Caudate nucleus (tissue), 63 donors: ENCODE measurements at places on chromosomes 12 and 14.

- DNase-seq, result no peak
Observed at GRCh38 chr12:100896192-100896591, 101.6 kb downstream of the ANO4 start.

DNA sequence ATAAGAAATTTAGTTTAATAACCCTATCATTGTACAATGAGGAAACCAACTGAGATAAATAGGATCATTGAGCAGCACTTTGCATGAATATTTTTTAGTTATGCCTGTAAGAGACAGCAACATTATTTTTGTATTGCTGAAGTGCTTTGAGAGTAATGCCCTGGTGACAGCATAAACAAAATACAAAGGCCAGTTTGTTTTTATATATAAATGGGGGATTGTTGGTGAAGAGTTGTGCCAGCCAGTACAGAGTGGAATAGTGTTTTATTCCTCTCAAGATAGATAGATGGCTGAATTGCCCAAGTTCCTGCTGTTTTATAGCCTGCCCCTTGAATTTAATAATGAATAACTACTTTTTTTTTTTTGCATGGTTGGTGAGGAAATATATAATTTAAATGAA is 101.8 kb downstream of the CNTN1 start:
- DNase-seq, result no peak

DNA sequence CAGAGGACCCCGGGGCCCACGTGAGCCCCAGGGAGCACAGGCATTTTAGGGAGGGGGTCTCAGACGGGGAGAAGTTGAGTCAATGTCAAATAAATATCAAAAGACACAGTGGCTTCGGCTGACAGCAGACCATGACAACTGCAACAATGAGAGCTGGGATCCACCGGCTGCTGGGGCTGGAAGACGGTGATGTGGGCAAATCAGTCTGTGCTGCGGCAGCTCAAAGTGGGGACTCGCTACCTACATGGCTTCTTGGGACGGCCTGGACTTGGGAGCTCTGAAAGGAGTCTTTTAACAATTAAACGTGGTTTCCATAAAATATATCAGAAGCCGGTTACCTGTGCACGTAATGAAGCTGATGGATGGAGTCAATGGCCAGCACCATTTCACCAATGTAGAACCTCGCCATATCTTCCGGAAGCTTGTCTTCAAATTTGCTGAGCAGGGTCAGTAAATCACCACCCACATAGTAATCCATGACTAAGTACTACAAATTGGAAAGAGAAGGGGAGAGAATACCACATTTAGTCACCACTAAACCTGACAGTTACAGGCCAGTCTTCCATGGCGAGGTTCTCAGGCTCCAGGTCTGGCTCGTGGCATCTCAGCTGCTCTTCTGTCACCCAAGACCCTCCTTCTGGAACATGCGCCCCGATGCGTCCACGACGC is 58.0 kb downstream of the CDC42BPB start:
- no peak for DNase-seq

DNA sequence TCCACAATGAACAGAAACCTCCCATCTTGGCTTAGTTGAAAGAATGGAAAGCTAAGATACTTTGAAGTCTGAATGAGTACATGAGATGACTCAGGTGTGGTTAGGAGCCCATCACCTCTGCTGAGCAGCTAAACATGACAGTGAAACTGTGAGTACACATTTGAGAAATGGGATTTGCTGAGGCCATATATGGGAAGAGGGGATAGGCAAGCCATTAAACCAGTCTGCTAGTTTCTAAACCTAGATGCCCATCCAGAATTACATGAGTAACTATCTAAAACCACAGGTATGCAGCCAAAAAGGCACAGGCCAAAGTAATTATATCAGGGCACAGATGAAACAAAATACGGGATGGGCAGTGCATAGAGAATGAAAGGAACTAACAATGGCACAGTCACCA is 41.2 kb downstream of the NKX2-1 start:
- DNase-seq, result no peak

GRCh38 chr12:42486407-42486806 is 103.1 kb downstream of the PRICKLE1 start:
- DNase-seq, result no peak

GRCh38 chr14:94116701-94117100 is 6.2 kb downstream of the IFI27 start:
- no peak for DNase-seq

GRCh38 chr14:76136476-76137110 is 15.1 kb upstream of the GPATCH2L start:
- DNase-seq, result no peak

GRCh38 chr14:61132894-61133293 is 148.2 kb downstream of the TMEM30B start:
- DNase-seq, result no peak

DNA sequence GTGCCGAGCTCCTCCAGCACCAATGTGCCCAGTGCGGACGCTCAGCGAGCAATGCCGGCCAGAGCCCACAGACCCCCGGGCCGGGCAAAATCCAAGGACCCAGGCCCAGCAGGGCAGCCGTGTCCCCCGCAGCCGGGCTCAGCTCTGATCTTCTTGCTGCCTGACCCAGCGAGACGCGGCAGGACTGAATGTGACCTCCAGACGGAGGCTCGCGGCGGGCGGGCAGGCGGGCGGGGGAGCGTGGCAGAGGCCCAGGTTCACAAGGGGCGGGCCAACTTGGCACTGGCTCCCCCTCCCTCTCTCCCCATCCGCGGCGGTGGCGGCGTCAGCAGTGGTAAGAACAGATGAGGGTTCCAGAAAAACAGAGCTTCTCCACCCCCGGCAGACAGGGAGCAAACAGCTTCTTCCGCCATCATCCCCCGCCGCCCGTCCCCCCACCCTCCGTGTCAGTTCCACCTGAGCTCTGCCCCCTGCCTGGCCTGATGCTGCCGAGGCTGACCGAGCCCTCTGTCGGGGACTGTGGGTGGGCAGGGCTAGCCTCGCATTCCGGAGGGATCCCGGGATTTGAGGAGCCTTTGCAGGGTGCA is 94.3 kb downstream of the RFLNA start:
- DNase-seq, result peak; percentile 31

DNA sequence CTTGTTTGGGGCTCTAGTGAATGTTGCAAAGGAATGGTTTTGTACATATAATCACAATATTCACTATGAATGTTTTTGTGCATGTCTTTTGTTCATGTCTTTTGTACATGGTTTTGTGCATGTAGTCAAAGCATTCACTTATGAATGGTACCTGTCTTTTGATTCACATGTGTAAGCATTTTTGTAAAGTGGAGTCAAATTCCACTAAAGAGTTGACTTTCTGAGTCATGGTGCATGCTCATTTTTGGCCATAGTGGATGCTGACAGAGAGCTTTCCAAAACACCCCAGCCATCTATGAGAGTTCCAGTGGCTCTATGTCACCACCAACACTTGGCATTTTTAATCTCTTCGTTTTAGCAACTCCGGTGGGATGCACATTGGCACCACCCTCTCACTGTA is 1185.9 kb upstream of the TMEM132C start:
- no peak for DNase-seq

- DNase-seq, result no peak
Observed at GRCh38 chr12:43352001-43352400, 200.0 kb downstream of the ADAMTS20 start.

- DNase-seq, result no peak
Observed at GRCh38 chr12:63889721-63890509, 45.4 kb downstream of the SRGAP1 start.

DNA sequence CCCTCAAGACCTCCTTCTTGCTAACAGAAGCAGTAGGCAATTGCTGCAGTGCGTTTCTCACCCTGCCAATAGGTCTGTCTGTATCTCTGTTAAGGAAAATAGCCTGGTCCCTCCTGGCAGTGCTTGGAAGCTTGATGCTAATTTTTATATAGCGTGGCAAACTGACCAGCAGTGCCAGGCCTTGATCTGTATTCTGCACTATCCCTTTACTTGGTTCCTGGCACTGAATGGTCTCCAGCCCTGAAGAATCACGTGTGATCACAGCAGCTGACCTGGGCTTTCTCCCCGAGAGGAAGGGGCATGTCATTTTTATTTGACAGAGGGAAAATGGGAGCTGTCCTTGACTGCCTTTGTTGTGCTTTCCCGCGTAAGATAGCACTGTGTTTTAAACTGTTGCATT is 48.7 kb upstream of the TRAF3 start:
- DNase-seq, result no peak

DNA sequence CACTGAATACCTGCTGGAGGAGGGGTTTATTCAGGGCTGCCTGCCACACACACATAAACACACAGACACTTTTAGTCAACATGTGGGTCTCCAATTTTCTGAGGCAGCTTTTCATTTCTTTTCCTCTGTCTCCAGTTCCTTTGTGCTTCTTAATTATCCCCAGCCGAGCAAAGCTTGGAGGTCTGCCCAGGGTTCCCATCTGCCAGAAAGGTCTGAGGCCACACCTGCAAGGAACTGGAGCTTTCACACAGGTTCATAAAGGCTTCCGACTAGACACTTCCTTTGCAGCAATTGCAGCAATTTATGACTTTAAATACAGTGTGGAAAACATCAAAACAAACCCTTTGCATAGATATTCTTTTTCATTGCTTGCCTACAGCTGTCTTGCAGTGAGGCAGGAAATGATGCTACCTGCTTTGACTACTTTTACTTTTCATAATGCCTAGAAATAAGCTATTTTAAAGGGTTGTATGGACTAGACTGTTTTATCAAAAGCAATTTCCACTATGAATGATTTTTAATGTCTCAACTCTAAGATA is 1318.9 kb downstream of the AACS start:
- DNase-seq, result no peak

- DNase-seq, result no peak
Observed at GRCh38 chr14:94089479-94089878, 8.4 kb downstream of the IFI27L1 start.

DNA sequence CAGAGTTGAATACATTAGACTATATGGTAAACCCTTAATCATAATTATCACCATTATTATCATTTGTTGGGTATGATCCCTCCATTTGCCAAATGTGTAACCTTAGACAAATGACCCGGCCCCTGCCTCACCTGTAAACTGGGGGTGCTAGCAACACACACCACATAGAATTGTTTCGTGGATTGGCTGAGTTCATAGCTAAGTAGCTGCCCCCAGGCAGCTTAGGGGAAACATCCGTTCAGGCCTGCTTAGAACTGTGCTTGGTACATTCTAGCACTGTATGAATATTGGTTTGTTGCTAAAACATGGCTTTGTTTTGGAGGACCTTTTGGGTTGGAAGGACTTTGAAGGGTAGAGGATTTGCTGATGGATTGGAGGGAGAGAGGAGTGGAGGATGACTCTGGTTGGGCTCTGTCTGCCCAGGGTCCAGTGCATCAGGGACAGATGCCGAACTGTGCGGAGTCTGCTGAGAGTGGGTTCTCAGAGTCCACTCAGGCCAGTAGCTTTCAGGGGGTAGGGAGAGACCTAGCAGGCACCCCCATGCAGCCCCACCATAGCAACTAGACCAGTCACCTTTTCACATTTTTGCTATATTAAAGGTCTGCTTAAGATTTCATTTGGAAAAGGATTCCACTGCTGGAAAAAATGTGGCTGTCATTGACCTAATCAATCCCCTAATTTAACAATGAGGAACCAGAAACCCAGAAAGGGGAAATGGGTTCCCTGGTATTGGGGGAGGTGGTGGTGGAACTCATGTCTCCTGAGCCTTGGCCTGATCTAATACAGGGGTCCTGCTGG is 2.2 kb downstream of the RIN3 start:
- no peak for DNase-seq
